ENCODE measurements at places on chromosomes 2 and 18.

DNA sequence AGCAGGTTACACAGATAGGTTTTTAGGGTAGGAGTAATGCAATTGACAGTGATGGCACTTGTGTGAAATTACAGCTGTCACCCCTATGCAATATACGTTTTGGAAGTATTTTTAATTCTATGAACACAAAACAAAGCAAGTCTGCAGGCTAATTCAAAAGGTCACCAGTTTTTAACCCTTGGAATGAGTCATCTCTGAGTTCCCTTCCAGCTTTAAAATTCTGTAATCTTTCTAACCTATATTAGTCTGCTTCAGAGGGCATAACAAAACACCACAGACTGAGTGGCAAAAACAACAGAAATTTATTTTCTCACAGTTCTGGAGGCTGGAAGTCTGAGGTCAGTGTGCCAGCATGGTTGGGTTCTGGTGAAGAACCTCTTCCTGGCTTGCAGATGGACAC is 596.9 kb upstream of the HNMT start:
- no peak for DNase-seq

- DNase-seq: no peak
These were observed 784.8 kb upstream of the ID2 start for GRCh38 chr2:7896940-7897487.

GRCh38 chr2:43075054-43075593 is 151.3 kb downstream of the ZFP36L2 start:
- DNase-seq: no peak

- DNase-seq: no peak
These were observed 32.8 kb upstream of the PGAP1 start for GRCh38 chr2:196959281-196959680.

DNA sequence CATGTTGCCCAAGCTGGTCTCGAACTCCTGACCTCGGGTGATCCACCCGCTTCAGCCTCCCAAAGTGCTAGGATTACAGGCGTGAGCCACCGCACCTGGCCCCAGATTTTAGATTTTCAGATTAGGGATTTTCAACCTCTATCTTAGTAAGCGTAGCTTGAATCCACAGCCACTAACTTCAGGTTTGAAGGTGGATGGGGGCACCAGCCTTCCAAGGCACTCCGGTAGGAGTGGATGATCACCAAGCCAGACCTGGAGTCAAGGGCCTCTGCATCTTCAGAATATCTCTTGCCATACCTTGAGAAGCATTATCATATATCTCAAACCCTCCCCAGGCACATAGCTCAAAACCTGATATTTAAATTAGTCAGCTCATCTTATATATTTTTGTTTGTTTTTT is 17.9 kb downstream of the GALM start:
- no peak for DNase-seq

DNA sequence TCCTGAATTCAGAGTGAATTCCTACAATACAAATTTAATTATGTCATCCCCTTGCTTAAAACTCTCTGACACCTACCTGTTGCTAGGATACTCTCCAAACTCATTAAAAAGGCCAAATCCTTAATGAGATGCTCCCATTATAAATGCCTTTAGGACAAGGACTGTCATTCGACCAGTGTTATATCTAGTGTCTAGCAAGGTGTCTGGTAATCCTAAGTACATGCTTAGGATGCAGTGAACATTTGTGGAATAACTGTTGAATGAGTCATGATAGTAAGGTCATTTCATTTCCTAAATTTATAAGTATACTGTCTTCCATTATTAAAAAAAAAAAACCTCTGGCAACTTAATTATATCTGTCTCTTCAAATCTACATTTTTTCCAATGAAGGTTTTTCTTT is 588.9 kb upstream of the NRXN1 start:
- no peak for DNase-seq

DNA sequence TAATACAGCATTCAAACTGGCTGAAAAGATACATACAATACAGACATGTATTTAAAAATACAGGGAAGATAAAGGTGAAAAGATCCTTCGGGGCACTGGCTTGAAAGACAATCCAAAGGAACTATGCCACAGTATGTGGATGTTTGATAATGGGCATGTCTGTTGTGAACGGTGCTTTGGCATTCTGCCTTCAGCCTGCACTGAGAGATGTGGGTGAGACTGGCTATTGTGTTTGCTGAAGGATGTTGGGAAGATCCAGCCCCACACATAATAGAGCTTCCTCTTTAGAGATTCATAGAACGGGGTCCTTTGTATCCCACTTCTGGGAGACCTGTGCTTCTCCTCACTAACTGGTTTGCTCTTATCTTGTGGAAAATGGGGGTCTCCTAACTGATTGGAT is 65.1 kb upstream of the CXCR4 start:
- DNase-seq: no peak

DNA sequence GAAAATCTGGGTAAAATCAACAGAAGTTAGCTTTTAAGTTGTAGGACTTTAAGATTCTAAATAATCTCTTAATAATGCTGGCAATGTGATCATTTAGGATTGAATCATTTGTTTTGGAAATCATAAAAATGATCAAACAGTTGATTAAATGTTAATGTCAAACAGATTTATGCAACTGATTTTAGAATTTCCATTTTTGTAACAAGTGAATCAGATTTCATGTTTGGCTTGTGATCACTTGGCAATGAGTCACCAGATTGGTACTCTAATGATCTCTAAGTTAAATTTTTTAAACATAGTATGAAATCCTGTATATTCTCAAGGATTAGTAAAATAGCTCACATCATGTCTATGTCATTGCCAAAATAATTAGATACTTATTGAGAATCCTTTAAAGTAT is 50.1 kb upstream of the UNC80 start:
- no peak for DNase-seq

GRCh38 chr2:32402091-32402490 is 45.3 kb downstream of the BIRC6 start:
- no peak for DNase-seq

DNA sequence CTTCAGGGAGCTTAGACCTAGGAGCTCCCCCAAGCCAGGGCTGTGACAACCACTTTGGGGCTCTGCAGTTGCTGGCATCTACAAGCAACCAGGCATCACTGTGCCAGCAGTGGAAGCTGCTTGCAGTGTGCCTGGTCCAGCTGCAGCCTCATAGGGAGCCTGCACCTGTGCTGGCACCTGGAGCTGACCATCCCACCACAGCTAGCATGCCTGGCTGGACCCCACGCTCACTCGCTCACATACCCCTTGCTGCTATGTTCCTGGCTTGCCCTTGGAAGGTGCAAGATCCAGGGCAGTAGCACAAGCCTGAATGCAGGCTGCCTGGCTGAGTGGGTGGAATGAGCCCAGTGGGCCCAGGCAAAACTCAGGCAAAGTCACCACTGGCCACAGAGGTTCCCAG is 82.5 kb downstream of the ZNF804A start:
- DNase-seq: no peak

- no peak for DNase-seq
These were observed 14.2 kb downstream of the PLEK start for GRCh38 chr2:68379184-68379708.

DNA sequence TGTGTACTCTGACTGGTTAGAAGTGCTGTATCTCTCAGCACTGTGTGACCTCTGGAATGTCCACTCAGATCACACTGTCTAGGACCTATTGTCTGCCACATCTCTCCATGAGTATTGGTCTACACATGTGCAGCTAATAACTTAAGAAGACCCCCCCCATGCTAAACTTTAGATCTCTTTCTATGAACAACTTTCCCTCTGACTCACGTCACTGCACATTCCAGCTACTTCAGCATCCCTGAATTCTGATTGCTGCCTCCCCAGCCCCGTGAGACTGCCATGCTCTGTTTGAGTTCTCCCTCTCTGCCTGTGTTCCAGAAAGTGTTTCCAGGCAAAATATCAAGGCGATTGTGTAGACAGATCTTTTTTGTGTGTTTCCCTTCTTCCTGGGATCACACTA is 41.8 kb downstream of the RAPGEF4 start:
- DNase-seq: no peak

DNA sequence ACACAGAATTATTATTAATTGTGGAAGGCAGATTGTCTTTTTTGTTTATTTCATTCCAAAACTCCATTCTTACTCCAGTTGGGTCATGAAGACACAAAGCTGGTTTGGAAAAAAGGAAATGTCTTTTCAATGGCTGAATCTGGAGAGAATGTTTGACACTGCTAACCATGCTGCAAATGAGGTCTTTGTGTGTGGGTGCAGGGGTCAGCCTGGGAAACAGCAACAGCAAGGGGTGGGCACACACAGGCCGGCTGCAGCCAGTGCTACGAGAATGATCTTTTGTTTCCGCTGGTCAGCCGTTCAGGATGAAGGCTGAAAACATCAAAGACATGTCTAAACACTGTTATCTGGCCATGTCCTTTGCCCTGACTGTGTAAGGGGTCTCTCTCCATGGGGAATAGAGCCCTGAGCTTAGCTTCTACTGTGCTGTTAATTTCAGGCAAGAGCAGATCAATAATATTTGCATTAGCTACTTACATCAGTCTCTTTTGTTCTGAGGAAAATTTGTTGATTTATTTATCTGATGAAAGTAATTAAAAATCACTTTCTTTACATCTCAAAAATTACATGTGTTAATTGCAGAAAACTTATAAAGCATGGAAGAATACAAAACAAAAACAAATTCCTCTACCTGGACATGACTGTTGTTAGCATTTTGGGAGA is 33.3 kb upstream of the E2F6 start:
- no peak for DNase-seq

GRCh38 chr2:161604901-161605300 is 19.3 kb upstream of the SLC4A10 start:
- no peak for DNase-seq

DNA sequence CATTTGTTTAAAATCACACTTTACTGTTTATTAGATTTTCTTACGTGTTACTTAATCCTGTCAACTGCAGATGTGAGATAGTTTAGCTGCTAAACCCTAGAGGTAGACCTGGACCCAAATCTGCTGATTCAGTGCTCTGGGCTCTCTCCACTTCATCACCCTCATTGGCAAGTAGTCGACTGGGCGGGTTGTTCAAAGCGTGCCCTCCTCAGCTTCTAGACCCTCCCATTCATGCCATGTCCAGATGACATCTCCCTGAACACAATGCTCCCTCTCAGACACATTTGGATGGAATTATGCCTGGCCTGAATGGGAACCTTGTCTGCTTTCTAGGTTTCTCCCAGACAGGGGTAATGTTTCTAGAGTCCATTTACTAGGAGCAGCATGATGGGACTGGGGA is 43.7 kb downstream of the RPIA start:
- DNase-seq: no peak

DNA sequence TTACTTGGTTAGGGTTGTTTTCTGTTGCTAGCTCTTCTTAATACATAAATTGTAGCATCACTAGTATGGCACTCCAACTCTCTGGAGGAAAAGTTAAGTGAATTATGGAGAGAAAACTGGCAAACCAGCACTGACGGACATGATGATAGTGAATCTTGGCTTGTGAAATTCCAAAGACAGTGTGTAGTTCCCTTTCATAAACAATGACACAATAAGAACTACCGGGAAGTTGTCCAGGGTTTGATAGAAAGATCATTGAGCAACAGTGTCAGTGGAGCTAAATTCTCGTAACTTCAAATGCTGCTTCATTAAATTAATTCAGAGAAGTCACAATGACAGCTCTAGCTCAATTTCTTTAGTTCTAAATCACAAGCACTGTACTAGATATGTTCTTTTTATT is 66.5 kb downstream of the RIT2 start:
- DNase-seq: no peak

GRCh38 chr18:6719910-6720683 is 9.4 kb upstream of the ARHGAP28 start:
- no peak for DNase-seq

GRCh38 chr18:58394046-58394445 is 234.8 kb downstream of the ALPK2 start:
- DNase-seq: no peak

DNA sequence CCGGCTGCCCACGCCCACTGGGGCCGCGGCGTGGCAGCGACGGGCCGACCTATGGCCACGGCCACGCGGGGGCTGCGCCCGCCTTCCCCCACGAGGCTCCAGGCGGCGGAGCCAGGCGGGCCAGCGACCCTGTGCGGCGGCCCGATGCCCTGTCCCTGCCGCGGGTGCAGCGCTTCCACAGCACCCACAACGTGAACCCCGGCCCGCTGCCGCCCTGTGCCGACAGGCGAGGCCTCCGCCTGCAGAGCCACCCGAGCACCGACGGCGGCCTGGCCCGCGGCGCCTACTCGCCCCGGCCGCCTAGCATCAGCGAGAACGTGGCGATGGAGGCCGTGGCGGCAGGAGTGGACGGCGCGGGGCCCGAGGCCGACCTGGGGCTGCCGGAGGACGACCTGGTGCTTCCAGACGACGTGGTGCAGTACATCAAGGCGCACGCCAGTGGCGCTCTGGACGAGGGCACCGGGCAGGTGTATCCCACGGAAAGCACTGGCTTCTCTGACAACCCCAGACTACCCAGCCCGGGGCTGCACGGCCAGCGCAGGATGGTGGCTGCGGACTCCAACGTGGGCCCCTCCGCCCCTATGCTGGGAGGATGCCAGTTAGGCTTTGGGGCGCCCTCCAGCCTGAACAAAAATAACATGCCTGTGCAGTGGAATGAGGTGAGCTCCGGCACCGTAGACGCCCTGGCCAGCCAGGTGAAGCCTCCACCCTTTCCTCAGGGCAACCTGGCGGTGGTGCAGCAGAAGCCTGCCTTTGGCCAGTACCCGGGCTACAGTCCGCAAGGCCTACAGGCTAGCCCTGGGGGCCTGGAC is 253.2 kb downstream of the GLI2 start:
- DNase-seq: no peak

GRCh38 chr2:45258311-45258710 is 249.1 kb upstream of the SIX2 start:
- no peak for DNase-seq

DNA sequence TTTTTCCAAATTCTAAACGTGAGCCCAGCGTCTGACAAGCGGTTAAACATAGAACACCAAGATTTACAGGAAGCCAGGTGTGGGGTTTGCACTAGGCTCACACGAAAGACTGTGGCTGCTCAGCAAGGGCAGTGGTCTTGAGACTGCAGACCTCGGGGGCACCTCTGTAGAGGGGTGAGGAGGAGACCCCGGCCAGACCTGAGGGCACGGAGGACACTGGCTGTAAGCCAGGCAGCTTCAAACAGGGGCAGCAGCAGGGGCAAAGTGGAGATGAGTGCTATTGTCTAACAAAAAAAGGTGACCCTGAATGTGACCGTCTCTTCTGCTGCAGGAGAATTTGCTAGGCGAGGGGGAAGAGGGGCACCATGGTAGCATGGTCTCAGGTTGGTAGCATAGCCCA is 140.3 kb downstream of the CYP26B1 start:
- DNase-seq: no peak

- no peak for DNase-seq
These were observed 26.8 kb upstream of the INHBB start for GRCh38 chr2:120319123-120319522.

DNA sequence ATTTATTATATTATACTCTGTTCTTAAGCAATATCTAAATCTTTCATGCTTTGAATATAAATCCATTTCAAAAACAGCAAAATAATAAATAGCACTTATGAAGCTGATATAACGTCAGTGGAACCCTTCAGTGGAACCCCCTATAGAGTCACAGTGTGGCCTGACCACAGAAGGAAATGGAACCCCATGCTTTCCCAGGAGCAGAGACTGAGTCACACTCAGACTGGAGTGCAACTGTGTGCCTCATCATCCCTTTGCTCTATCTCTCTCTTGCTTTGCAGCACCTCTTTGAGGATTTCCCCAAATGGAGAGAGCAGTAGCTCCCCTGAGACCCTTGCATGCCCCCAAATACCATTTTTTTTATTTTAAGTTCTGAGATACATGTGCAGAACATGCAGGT is 13.1 kb downstream of the NXPH2 start:
- no peak for DNase-seq

Data from CD4-positive, alpha-beta T cell treated with Interferon gamma for 1 hour (primary cell).